ENCODE measurements at places on chromosomes 3 and 15. TPM values are rescaled to one million over a fixed set of nuclear protein-coding genes. Genes with fewer than 3 reads are reported as not detected.

The SV2B gene
- 0.10 TPM for total RNA-seq

The MYH15 gene
- 0.30 TPM for total RNA-seq

The CXCR6 gene
- total RNA-seq = not detected

The C3orf49 gene
- not detected for total RNA-seq

The PAK6 gene
- 0.87 TPM for total RNA-seq

The GOLGA6A gene
- 0.08 TPM for total RNA-seq

The GORASP1 gene
- total RNA-seq = 26.0 TPM

The GNAT1 gene
- total RNA-seq = not detected

The SLC28A1 gene
- not detected for total RNA-seq

The PDHB gene
- total RNA-seq = 68.2 TPM

The TMCO5A gene
- not detected for total RNA-seq

The LRCH3 gene
- 14.7 TPM for total RNA-seq

The KNL1 gene
- total RNA-seq = 7.0 TPM

The GOLGA8J gene
- total RNA-seq = not detected

The PLSCR2 gene
- total RNA-seq = not detected

The CCDC13 gene
- total RNA-seq = 0.48 TPM

The CPNE9 gene
- total RNA-seq = 0.10 TPM

All from A549 treated with RU486 at 1 μM for 4 hours (cell line).